CD4-positive, alpha-beta T cell treated with Interleukin-17A for 1 hour (primary cell): ENCODE measurements at places on chromosomes 2 and 18.
A peak's percentile ranks its signal among the peaks of the same experiment; 100 is the strongest.

GRCh38 chr2:240840435-240841060, 20.5 kb upstream of the KIF1A start:
- DNase-seq = peak; percentile 23

DNA sequence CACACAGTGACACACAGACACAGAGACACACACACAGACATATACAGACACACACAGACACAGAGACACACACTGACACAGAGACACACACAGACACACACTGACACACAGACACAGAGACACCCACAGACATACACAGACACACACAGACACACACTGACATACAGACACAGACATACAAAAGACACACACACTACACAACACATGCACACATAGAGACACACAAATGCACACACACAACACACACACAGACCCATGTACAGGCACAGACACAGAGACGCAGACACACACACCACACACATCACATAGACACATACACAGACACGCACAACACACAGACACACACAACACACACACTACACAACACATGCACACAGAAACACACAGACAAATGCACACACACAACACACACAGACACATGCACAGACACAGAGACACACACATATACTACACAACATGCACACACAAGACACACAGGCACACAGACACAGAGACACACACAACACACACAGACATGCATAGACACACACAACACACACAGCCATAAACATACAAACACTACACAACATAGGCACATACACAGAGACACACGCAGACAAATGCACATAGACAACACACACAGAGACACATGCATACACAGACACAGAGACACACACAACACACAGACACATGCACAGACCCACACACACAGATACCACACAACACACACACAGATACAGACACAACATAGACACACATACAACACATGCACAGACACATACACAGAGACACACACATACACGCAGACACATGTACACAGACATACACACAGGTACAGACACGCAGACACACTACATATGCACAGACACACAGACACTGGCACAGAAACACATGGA, 120.5 kb downstream of the BCL2 start:
- no peak for DNase-seq

- no peak for DNase-seq
Measured at GRCh38 chr2:7595206-7595605, 678.0 kb downstream of the RNF144A start.

- no peak for DNase-seq
Measured at GRCh38 chr2:196513796-196514526, 125.6 kb upstream of the CCDC150 start.

- no peak for DNase-seq
Measured at GRCh38 chr2:199364153-199364552, 93.6 kb downstream of the SATB2 start.

DNA sequence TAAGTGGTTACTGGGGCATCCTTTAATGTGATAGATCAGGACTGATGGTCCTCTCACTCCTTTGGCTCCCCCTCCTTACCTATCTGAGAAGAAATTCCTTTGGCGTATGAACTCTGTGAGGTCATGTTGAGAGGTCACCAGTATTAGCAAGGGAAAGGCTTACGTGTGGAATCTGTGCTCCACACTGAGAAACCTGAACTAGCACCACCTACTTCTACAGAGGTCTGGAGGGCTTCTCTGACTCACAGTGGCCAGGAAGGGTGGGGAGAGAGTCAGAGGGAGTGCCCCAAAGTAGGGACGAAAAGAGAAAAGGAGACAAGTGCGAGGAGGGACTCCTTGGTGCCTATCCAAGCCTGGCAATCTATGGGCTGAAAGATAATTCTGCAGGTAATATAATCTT, 348.6 kb downstream of the TNS1 start:
- DNase-seq = no peak

DNA sequence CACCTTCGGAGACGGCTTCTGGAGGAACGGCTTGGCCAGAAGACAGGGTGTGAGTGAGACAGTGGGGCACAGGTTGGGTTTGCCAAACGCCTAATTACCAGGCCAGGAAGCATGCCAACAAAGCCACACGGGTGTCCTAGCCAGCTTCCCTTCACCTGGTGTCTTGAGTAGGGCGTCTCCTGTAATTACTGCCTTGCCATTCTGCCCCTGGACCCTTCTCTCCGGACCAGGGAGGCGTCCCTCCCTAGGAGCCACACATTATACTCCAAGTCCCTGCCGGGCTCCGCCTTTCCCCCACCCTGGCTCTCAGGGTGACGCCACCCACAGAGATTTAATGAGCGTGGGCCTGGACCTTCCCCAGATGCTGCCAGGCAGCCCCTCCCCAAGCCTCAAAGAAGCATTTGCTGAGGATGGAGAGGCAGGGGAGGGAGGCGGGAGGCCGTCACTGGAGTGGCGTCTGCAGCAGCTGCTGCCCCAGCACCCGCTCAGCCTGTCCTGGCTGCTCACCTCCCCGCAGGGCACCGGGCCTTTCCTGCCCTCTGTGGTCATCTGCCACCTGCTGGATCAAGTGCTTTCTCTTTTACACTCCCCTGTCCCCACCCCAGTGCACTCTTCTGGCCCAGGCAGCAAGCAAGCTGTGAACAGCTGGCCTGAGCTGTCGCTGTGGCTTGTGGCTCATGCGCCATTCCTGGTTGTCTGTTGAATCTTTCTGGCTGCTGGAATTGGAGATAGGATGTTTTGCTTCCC, 20.7 kb downstream of the FOSL2 start:
- DNase-seq = peak; percentile 42

GRCh38 chr2:164826293-164827243, 15.1 kb downstream of the COBLL1 start:
- no peak for DNase-seq

DNA sequence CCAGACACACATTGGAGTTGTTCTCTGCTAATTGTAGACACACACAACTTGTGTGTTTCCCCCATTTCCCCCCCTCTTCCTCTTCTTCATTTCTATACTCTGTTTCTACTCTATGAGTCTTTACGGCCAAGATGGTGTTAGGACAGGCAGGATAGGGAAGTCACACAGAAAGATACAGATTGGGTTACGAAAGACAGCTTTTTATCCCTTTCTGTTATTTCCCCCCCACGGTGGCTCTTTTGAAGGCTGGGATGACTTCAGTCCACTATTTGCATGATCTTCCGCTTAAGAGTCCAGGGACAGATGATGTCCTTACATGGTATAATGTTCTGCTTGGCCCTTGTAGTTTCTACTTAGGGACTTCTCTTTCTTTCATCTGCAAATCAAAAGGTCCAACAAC, 1.6 kb upstream of the EMILIN2 start:
- DNase-seq = no peak

GRCh38 chr2:131031431-131031841, 61.8 kb downstream of the FAM168B start:
- DNase-seq = no peak

DNA sequence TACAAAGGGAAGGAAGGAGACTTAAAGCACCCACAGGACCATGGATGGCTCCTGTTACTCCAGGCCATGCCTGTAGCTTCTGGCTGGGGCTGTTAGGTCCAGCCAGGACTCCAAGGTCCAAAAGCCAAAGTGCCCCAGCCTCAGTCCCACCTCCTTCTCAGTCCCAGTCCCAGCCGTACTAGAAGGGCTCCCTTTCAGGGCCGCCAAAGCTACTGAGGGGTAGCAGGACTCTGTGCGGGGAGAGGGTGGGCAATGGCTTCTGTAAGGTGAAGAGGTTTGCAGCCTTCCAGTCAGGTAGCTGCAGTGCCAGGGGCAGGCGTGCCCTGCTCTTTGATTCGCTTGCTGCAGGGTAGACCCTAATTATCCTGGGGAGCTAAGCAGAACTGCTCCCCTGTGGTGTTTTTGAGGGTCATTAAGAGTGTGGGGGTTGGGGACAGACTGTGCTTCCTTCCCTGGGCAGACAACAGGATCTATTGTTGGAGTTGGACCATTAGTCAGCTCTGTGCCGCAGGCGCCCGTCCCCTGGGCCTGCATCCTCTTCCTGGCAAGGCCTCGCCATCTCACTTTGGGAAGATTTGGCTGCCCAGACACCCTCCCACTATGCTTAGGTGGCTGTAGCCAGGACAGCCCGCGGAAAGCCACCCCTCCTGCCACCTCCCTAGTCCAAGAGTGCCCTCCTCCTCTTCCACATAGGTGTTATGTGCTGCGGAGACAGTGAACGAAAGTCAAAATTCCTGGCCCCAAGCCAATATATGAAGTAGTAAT, 118.8 kb downstream of the ZBTB7C start:
- DNase-seq = no peak

DNA sequence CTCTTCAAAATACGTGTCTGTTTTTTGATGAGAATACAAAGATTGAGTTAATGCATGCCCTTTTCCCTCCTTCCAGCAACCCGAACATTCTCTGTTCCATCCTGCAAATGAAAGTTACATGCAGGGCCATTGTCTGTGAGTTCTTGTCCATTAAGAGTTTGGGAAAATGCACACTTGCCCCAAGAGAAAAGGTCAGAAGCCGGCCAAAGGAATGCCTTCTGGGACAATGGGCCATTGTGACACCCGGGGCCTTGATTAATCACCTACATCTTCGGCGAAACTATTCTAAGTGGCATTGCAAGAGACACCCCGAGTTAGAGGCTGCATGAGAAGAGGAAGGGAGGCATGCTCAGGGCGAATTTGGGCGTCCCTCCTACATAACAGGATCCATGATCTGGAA, 73.7 kb upstream of the COPS8 start:
- DNase-seq = no peak

DNA sequence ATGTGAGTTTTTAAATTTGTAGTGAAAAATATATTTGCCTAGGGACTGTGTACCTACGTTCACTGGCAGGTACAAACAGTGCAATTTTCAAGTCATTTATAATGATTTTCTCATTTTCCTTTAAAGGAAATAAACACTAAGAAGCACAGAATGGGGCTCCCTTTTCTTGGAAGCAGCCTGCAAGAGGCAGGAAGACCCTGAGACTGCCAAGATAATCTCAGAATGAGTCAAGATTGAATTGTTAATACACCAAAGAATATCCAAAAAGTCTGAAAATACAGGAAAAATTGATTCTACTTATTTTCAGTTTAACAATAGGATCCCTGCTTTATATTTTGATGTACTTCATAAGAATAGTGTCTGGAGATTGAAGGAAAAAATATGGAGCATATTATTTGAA, 331.2 kb downstream of the CTNNA2 start:
- no peak for DNase-seq

DNA sequence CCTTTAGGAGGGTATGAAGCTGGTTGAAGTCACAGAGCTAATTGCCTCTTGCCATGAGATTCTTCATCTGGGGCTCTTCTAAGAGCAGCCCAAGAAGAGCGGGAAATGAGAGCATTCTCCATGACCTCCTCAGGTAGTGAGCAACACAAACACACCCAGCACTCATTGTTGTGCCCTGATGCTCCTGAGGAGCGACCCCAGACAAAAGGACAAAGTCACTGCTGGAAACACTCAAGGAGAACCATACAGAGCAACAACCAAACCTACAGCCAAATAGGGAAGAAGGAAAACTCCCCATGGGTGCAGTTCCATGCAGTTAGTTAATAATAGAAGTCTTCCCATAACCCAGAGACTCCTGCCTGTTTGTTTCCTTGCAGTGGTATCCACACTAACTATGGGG, 426.0 kb upstream of the CRIM1 start:
- DNase-seq = no peak

GRCh38 chr2:200003444-200003843, 48.1 kb downstream of the MAIP1 start:
- DNase-seq = no peak

- no peak for DNase-seq
Measured at GRCh38 chr18:42258301-42258965, 303.4 kb downstream of the PIK3C3 start.

GRCh38 chr2:239538357-239539052, 137.7 kb upstream of the HDAC4 start:
- no peak for DNase-seq

- no peak for DNase-seq
Measured at GRCh38 chr2:20526160-20526559, 79.3 kb downstream of the RHOB start.
